GM12892 (cell line): ENCODE measurements at places on chromosomes 7 and 10.

DNA sequence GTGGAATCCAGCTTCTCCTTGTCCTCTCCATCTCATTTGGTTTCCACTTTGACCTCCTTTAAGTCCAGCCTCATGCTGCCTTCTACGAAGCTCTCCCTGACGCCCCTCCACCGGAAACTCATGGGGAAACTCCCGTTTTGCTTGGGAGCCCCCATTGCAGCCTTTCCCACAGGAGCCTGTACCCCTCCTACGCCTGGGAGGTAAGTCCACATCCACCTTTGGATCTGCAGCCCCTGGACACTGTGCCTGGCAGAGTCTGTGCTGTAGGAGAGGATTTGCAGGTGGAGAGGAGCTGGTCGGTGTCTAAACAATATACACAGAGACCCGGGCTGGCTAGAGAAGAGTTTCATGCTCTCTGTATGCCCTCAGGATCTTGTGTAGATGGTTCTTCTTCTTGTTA, 296.1 kb downstream of the GLRX3 start:
- DNase-seq, result no peak

GRCh38 chr10:11404901-11405300, 206.5 kb downstream of the USP6NL start:
- no peak for DNase-seq

DNA sequence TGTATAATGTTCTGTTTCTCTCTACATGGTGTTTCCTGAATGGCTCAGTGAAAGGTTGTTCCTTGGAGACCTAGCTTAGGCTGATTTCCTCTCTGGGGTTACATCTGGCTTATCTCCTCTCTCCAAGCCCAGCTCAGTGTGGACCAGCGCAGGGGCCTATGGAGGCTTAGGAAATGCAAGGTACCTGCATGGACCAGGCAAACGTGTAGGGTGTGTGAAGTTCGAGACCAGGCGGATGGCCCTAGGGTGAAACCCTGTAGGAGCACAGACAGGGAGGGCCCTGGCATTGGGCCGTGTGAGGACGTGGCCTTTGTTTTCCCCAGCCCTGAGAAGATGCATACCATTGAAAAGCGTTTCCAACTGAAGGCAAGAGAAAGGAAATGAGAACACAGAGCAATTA, 59.0 kb downstream of the DOCK1 start:
- DNase-seq, result no peak

GRCh38 chr7:123709525-123709924, 39.3 kb downstream of the WASL start:
- DNase-seq, result no peak

DNA sequence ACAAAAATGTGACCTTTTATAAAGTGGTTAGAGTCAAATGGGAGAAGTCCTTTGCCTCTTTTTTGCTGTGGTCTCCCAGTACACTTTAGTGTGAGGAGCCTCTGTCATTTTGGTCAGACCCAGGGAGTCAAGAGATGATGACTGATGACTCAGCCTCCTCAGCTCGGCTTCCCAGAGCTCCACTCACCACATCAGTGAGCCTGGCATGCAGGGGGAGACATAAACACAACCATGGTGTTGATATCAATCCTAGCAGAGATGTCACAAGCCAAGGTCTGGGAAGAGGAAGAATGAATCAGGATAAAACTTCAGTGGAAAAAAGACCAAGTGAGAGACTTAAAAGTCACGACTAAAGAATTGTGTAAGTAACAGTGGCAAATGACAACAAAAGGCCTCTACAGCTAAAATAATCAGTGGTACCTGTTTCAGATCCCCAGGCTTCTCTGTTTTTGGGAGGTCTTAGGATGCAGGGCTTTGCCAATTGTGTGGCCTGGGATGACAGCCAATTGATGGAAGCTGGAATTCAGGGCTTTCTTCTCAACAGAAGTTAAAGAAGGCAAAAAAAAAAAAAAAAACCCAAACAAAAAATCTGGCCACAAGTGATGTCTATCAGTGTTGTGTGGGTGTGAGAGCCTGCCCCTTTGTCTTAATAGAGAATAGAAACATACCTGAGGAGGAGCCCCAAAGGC, 50.2 kb downstream of the TFAM start:
- DNase-seq, result no peak

- DNase-seq, result no peak
Measured at GRCh38 chr10:51203359-51203758, 129.1 kb downstream of the PRKG1 start.
